ENCODE measurements at places on chromosomes 11 and 22.

DNA sequence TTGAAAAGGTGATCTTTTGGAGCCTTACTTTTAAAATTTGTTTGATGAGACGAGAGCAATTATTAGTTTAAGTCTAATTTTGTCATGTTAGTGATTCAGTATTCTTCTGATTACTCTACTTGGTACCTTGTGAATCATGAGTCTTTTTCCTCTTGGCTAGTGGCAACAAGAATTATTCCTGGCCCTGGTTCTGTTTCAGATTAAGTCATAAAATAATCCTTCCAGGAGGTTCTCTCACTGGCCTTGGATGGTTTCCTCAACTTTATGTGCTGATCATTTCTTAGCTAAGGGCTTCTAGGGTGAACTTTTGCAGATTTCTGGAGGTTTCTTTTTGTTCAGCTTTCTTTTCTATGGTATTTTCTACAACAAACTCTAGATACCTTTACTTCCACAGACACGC lies 741.8 kb upstream of the LUZP2 start:
- DNase-seq: no peak

GRCh38 chr22:35782504-35782903 lies 64.8 kb downstream of the APOL5 start:
- DNase-seq: no peak

- DNase-seq: no peak
These were observed 41.5 kb upstream of the SHISAL1 start for GRCh38 chr22:44354288-44354687.

GRCh38 chr11:1530686-1531448 lies 41.2 kb downstream of the DUSP8 start:
- DNase-seq: no peak

- DNase-seq: no peak
These were observed at the start of gene CXCR5 for GRCh38 chr11:118883368-118884071. CXCR5 (plus strand) TSS chr11:118883892; CDS start chr11:118883942, 50 bp downstream.

DNA sequence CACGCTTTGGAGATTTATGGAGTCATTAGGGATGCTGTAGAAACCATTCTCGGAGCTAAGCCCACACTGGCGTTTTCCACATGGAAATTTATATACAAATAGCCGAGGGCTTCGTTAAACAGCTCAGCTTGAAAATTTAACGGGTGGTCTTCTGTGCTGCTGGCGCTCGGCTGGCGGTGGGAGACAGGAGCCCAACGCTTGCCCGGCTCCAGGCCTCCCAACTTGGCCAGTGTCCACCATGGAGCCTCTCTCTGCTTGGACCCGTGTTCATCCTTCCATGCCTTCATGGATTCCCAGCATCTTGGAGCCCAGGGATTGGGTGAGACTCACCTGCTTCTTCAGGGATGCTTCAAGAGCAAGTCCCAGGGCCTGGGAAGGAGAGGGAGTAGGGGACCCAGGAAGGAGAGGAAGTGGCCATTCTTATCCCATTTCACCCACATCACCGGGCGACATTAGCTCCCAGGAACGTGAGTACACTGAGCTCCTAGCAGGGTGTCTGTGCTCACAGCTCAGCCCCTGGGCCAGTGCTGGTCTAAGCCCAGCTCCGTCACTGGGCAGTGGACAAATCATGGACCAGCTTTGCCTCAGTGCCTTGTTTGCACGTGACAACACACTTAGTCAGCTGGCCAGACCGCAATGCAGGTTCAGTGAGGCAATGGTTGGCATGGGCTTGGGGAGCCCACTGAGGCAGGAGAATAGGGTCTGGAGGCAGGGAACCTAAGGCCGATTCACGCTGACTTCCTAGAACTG lies 944.3 kb downstream of the BRD1 start:
- no peak for DNase-seq

DNA sequence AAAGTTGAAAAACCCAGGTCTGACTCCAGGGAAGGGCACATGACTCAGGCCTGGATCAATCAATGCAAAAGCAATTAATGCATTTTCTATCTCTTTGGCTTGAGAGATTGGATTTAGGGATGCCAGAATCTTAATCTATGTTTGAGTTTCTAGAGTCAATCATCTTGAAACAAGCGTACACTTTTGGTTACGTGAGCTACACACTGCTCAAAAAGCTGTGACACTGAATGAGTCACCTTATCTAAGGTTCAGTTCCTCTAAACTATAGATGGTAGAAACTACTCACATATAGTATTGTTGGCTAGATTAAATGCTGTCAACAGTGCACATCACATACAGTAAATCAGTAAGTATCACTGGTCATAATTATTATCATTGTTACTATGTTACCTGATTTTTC lies 24.2 kb downstream of the MRE11 start:
- no peak for DNase-seq

DNA sequence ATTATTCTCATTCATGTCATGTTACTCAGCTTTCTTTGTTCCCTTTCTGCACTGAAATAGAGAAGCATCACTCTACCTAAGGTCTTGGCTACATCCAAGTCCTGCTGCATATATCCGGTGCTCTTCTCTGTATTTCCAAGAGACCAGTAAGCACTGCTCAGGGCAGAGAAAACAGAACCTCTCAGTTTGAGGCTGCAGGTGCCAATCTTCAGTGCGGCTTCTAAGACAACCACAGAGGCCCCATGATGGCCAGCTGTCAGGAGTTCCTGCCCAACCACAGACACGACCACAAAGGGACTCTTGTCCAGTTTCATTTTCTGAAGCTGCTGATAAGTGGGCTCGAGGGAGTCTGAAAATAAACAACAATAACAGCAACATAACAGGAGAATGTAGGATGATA lies 378.4 kb upstream of the PITPNB start:
- DNase-seq: no peak

DNA sequence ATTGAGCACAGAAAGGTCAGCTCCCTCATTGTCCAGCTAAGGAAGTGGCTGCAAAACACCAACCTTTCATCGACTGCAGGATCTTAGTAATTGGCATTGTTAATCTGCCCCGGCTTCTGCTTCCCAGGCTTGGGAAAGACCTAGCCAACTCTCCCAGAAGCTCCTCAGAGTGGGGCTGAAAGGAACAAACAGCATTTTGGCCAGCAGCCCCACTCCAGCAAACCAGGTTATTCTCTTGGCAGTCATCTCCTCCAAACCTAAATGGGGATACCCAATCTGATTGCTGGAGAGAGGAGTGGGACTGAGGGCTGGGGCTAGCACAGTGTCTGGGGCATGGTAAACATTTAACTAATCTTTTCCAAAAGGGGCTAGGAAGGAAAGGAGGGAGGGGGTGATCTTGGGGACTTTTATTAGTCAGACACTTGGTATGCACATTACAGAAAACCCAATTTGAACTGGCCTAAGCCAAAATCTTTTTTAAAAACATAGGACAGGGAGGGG lies 294.4 kb downstream of the MN1 start:
- DNase-seq: no peak

GRCh38 chr22:45278125-45278524 lies 6.6 kb upstream of the UPK3A start:
- no peak for DNase-seq

DNA sequence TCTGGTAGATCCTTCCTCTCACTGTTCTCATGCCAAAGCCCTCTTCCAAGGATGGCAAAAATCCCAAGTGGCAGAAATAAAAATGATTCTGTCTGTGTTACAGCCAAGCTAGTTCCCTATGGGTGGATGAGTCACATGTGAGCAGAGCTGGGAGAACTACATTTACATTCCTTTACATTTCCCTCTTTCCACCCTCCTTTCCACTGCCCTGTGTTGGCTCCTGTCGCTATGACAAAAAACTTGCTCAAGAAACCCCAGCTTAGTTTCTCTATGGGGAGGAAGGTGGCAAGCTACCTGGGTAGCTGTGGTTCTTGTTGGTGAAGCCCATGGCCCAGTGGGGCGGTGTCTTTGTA lies 10.2 kb upstream of the DDB2 start:
- no peak for DNase-seq

DNA sequence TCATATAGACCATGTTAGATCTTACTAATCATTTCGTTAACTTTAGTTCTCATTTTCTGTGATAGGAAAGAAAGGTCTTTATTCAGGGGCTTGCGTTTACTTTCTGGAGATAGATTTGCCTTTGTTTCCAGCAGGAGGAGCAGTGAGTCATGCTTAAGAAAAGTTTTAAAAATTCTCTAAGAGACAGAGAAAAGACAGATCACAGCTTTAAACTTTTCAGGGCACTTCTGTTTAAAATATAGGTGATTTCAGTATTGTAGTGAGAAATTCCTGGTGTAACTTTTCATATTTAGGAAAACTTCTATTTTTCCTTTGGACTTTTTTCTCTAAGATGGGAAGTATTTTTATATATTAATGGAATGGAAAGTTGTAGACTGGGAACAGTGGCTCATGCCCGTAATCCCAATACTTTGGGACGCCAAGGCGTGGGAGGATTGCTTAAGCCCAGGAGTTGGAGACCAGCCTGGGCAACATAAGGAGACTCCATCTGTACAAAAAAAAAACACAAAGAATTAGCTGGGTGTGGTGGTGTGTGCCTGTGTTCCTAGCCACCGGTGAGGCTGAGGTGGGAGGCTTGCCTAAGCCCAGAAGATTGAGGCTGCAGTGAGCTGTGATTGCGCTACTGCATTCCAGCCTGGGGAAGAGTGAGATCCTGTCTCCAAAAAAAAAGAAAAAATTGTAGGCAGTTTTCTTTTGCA lies 60.3 kb downstream of the ATXN10 start:
- no peak for DNase-seq

GRCh38 chr11:109526931-109527330 lies 104.9 kb downstream of the C11orf87 start:
- DNase-seq: no peak

- DNase-seq: no peak
These were observed 109.2 kb downstream of the CSNK2A3 start for GRCh38 chr11:11243590-11244469.

GRCh38 chr11:18720091-18720807 lies 5.7 kb downstream of the IGSF22 start:
- no peak for DNase-seq

DNA sequence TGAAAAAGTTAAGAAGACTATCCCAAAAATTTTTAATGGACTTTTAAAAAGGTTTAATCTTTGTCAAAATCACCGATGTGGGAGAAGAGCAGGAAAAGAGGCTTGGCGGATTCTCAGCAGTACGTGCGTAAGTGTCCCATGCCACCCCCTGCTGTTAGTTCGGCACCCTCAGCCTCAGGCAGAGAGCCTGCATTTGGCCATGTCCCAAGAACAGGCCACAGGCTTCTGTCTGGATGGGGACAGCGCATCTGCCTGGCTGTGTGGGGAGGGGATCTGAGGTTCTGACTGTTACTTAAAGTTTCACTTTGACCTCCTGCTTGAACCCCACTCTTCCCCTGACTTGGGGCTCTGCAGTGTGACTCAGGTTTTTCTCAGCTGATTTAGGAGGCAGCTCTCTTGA lies 35.3 kb downstream of the EXT2 start:
- DNase-seq: no peak

GRCh38 chr11:76637491-76638269 lies 32.9 kb downstream of the LRRC32 start:
- DNase-seq: no peak

DNA sequence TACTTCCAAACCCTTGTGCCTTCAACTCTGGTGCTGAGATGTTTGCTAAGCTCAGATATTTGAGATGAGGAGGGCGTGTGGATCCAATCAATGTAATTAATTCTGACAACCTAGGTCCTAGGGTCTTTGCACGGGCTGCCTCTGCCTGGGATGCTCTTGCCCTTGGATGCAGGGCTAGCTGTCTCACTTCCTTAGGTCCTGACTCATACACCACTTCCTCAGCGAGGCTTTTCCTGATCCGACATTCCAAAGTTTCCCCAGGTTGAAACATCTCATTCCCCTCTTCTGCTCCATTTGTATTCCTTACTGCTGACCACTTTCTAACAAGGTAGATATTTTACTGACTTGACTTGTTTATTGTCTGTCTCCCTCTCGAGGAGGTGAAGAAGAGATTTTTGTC lies 43.0 kb upstream of the NTM start:
- no peak for DNase-seq

- DNase-seq: no peak
These were observed 333 bp upstream of the CD3E start for GRCh38 chr11:118304227-118304567.

DNA sequence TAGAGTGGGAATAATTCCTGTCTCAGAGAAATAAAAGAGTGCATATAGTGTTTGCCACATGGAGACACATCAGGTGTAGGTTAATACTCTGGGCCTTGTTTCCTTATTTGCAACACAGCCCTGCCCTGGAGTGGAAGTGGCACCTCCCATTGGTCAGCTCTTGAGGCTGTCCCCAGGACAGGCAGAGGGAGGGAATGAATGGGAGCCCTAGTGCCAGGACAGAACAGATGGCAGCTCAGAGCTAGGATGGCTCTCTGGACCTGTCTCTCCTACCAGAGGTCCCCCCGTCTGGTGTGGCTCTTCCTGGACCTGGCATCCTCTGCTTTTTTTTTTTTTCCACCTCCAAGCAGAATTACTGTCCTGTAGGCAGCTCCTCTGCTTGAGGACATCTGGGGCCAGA lies 35.6 kb downstream of the LIMK2 start:
- no peak for DNase-seq

GRCh38 chr22:47357086-47357485 lies 594.6 kb downstream of the TBC1D22A start:
- DNase-seq: no peak

GRCh38 chr11:75667831-75668450 lies 897 bp downstream of the MAP6 start:
- no peak for DNase-seq

DNA sequence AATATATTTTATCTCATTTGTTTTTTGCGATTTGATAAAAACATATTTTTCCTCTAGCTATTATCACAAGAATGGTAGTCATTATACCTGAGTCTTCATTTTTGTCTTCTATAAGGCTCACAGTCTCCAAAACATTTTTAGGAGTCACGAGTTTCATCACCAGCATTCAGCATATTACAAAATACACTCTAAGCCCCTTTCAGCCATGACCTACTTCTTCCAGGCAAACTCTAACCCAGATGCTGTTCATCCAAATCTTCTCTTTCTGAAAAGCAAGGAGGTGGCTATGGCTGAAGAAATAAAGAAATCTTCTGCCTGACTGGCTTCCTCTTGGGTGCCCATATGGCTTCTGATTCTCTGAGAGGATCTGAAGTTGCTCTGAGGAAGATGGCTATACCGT lies 35.7 kb upstream of the USP47 start:
- DNase-seq: no peak

DNA sequence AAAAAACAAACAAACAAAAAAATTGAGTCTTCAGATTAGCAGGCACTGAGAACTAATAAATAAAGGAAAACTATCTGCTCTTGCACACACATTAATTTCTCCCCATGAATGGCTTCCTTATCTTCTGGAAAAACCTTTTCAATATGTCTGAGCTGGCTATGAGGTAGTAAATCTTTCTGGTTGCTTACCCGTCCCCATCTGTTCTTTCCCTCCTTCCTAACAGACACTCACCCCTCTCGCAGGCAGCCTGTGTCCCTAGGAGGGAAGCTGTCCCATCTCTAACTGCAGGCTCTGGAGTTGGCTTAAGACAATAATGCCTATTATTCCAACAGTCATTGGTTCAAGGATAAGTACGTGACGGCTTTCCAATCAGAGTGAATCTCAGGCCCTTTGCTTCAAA lies 8.2 kb upstream of the SCUBE2 start:
- DNase-seq: no peak

Measured in cortex of kidney (tissue), 1 donor.